EH (cell line): ENCODE measurements at places on chromosomes 2 and 18.
A peak's percentile ranks its signal among the peaks of the same experiment; 100 is the strongest.

- DNase-seq = no peak
These were observed 14.6 kb downstream of the ENOSF1 start for GRCh38 chr18:697800-698199.

DNA sequence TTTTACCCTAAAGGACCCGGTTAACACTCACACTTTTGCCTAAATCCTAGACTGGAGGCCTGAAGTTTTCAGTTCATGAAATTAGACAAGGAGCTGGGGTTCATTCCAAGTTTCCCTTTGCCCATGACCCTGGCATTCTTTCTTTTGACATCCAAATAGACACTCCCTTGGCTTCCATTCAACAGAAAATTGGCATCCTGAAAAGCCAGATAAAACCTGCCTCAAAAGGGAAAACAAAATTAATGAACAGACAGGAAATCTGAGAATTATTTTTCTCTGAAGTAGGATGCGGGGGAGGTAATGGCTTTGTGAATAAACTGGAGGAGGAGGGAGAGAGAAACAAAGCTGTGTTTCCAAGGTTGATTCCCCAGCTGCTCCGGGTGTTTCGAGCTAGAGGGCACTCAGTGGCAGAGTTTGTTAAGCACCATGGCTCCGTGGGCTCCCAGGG, 41.0 kb downstream of the SPP2 start:
- DNase-seq = no peak

DNA sequence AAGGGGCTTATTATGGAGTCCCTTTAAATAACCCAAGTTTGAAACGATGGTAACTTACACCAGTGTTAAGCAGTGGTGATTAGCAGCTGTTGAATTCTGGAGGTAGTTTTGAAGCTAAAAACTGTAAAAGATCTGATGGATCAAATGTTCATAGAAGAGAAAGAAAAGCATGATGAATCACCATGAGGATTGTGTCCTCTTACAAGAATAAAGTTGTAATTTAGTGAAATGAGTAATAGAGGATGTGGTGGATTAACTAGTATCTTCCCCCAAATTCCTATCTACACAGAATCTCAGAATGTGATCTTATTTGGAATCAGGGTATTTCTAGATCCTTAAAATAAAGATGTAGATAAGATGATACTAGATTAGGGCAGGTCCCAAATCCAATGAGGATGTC, 1138.2 kb upstream of the TMEFF2 start:
- no peak for DNase-seq

DNA sequence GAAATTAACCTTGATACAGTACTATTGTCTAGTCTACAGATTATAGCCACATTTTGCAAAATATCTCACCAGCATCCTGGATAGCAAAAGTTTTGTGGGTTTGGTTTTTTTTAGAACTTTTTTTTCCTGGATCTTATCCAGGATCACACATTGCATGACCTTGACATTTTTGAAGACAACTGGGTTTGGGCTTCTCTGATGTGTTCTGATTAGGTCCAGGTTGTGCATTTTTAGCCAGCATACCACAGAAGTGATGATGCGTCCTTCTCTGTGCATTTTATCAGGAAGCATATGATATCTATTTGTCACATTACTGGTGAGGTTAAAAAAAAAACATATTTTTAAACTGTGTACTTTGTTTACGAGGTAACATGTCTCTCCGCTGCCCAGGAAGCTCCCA, 221.0 kb upstream of the OSR1 start:
- DNase-seq = peak; percentile 44

- peak; percentile 84 for DNase-seq
These were observed 28.3 kb downstream of the WNT10A start for GRCh38 chr2:218908721-218909619.

DNA sequence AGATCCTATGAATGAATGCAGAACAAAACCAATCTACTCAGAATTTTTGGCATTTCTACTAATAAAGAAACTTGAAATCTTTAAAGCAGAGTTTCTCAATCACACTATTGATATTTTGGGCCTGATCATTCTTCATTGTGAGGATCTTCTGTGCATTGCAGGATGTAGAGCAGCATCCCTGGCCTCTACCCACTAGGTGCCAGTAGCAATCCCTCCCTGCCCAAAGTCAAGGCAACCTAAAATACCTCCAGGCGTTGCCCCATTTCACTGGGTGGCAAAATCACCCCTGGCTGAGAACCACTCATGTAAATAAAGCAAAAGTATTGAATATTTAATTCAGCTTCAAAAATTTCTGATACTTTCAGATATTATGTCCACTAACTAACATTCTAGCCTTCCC, 213.0 kb downstream of the SP3 start:
- DNase-seq = peak; percentile 17

DNA sequence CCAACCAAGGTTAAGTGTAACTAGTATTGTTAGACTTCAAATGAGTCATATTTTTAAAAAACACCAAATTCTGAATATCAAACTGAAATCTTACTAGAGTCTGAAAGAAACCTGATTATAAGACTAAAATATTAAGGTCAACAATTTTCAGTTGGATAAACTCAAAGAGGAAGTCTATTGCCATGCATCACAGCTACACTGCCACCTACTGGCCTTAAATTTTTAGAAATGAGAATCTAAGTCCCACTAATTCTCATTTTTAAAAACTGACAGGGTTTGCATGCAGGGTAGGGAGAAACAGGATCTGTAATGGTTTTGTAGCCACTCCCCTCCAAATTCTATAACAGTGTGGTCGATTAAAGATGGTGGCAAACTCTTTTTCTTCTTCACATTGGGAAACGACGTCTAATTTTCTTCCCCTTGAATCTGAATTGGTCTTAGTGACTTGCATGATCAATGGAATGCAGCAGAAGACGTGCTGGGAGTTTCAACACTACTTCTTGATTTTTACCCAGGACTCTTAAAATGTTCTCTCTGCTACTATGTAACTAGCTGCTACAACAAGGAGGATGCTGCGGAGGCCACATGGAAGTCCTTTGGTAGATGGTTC, 176.1 kb upstream of the SESTD1 start:
- peak; percentile 30 for DNase-seq

DNA sequence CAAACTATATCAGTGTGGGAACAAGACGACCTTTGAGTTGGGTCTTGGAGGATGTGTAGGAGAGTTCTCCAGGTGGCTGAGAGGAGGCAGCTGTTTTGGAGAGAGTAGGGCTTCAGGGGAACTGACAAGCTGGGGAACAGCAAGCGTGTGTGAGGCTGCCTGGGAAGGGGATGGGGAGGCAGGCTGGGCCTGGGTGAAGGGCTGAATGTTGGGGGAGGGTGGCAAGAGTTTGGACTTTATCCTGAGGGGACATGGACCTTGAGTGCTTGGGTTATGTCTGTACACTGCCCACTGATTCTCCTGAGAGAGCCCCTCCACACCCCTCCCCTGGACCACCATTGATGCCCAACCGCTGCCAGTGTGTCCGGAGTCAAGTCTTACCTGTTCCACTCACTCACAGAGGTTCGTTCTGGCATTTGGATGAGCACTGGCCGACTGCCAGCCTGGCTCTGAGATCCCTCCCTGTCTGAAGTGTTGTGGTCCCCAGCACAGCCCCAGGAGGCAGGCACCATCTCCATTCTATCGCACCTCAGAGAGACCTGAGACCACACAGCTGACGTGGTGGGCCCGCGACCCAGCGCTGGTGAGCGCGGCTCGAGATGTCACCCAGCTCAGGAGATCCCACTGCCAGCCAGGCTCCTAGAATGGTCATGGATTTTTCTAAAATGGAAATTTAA, 59.5 kb downstream of the DCDC2C start:
- DNase-seq = no peak

GRCh38 chr2:76274160-76274559, 563.4 kb upstream of the GCFC2 start:
- no peak for DNase-seq

GRCh38 chr2:145041706-145042105, 521.8 kb upstream of the ZEB2 start:
- DNase-seq = peak; percentile 68

- DNase-seq = peak; percentile 49
These were observed 331.6 kb downstream of the SETBP1 start for GRCh38 chr18:45012286-45012685.

- DNase-seq = peak; percentile 77
These were observed 48.0 kb upstream of the HNRNPA3 start for GRCh38 chr2:177164584-177165052.

- peak; percentile 29 for DNase-seq
These were observed 1.3 kb downstream of the MAPRE2 start for GRCh38 chr18:35042389-35043071.

DNA sequence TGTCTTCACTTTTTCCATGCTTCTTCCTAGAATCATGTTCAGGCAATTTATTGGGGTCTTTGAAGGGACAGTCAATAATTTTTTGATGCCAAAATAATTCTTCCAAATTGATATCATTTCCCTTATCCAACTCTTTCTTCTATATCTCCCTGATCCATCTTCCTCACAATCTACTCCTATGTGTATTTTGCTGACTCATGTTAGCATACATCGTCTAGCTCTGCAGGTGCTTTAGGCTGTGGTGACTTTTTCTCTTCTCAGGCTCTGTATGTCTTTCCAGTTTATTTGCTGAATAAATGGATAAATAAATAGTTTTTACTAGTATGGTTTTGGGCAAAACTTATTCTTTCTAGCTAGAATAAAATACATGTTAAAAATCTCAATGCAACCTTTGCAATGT, 1650.9 kb upstream of the TMEFF2 start:
- no peak for DNase-seq

- DNase-seq = peak; percentile 85
These were observed 111.5 kb downstream of the MTCL1 start for GRCh38 chr18:8816816-8817215.

DNA sequence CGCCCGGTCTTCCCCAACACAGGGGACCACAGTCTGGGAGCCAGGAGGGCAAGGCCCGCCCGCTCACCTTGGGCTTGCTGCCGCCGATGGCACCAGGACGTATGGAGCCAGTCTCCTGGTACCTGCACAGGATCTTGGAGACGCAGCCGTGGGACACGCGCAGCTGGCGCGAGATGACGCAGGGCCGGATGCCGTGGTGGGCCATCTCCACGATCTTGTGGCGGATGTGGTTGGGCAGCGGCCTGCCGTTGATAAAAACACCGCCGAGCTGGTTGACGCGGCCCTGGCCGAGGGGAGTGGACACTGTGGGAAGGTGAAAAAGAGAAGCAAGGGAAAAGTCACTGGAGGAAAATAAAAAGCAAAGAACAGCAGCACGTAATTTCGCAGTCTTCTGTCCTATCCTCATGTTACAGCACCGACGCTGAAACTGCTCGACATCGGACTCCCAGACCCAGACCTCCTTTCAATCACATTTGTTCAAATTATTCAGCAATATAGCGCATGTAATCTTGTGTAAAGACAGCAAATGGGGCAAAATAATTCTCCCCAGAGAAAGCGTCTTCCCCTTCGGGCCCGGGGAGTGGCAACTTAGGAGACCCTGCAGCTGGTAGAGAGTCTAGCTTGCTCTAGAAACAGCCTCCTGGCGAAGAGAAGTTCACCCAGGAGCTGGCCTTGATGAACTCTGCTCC, 1.7 kb downstream of the PAX3 start:
- DNase-seq = no peak

- DNase-seq = peak; percentile 34
These were observed at the start of gene HOXD9 for GRCh38 chr2:176122683-176123410. Gene HOXD9 (plus strand): TSS chr2:176122719. CDS start chr2:176122769, 50 bp downstream.

DNA sequence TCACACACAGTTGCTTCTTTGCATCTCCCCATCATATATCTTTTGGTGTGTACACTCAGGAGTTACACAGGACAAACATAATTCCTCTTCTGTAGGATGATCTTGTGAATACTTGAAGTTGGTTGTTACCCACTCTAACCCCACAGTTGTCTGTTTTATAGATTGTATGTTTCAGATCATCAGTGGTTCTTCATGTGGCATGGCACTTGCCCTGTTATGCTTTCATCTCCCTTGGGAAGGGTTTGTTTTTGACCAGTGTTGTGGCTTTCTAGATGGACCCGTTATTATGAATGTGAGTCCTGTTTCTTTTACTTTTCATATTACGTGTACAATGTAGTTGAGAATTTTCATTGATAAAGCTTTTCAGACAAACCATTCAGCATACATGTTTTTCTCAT, 82.0 kb downstream of the ZNF407 start:
- no peak for DNase-seq

GRCh38 chr2:125004106-125004800, 979.2 kb downstream of the CNTNAP5 start:
- no peak for DNase-seq

- DNase-seq = peak; percentile 90
These were observed 122.3 kb downstream of the HAUS1 start for GRCh38 chr18:46226461-46226860.
